ENCODE measurements at places on chromosomes 12 and 14.

DNA sequence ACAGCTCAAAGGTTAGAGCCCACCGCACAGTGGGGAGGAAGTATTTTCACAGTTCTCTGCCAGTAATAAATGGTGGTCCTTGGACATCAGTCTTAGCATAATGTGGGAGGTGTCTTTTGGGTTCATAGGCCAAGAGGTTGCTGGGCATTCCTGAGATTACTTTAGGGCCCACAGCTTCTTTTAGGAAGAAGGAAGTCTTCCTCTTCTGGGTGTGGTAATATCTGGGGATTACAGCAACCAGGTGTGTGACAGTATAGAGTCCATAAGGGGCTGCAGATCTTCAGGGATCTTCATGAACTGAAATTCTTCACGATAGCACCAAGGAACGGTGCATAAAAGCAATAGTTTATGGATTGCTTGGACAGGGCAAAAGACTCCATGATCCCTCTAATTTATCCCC is 56.2 kb upstream of the PTGR2 start:
- no peak for DNase-seq

GRCh38 chr14:33611405-33612196 is 339.3 kb downstream of the EGLN3 start:
- no peak for DNase-seq

- DNase-seq, result no peak
Observed at GRCh38 chr12:6295094-6295811, 15.2 kb upstream of the PLEKHG6 start.

DNA sequence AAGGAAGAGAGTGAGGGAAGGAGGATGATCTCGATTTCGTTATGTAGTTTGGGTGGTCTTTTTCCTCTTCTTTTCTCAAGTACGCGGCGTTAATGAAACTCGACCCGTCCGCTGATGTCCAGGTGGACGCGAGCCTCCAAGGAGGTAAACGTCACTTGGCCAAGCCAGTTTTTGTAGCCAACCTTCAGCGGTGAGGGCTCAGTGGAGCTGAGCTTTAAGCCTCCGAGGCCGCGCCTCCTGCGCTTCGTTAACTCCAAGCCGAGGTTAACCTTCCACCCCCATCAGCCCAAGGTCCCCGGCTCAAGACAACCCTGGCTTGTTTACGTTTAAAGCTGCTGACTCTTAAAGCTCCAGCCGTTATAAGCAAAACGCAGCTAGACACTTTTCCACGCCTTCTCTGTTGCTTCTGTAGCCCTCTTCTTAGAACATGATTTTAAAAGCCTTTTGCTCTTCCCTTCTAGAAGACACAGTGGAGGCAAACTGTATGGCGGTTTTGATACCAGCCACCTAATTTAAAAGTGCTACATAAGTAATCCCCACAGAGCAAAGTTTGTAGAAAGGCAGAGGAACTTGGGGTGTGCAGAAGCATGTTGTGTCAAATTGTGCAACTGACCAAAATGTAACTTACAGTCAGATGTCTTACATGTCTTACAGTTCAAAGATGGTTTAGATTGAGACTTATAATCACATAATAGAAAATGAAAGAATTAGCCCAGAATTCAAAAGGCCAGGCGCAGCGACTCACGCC is 923 bp upstream of the ITPR2 start:
- no peak for DNase-seq

- DNase-seq, result no peak
Observed at GRCh38 chr12:3191450-3191849, 114.3 kb downstream of the TSPAN9 start.

- no peak for DNase-seq
Observed at GRCh38 chr14:101008631-101009336, 105.3 kb upstream of the RTL1 start.

DNA sequence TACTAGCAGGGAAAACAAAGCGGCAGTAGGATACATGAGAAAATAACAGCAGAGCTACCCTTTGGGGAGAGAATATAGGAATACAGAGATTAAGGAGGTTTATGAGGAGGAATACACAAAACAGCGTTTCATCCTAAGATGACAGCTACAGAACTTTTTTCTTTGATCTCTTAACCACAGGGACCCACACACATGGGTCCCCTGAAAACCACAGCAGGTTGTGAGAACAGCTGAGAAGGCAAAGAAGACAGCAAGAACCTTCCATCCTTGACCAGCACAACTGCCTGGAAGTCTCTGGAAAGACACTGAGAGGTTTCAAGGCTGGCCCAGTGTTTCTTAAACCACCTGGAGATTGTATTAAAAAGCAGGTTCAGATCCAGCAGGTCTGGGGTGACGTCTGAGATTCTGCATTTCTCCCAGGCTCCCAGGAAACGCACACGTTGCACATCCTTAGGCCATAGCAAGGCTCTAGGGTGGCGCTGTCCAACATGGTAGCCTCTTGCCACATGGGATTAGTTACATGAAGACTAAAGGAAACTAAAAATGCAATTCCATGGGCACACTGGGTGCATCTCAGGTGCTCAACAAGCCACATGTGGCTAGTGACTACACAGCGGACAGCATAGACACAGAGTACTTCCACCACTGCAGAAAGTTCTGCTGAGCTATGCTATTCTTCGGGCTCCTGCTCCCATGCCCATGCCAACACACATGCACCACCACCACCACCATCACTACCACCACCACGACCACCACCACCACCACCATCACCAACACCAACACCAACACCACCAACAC is 92.3 kb downstream of the FOXN3 start:
- DNase-seq, result no peak

DNA sequence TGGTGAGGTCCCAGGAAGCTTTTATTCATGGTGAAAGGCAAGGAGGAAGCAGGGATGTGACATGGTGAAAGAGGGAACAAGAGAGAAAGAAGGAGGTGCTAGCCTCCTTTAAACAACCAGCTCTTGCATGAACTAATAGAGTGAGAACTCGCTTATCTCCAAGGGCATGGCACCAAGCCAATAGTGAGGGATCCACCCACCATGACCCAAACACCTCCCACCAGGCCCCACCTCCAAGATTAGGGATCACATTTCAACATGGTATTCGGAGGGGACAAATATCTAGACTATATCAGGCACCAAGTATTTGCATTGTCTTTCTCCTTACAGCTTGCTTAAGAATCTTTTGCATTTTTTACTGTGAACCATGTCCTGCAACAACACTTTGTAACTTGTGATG is 91.9 kb upstream of the DHRS4 start:
- DNase-seq, result no peak

GRCh38 chr12:114319422-114319821 is 86.5 kb downstream of the TBX5 start:
- no peak for DNase-seq

DNA sequence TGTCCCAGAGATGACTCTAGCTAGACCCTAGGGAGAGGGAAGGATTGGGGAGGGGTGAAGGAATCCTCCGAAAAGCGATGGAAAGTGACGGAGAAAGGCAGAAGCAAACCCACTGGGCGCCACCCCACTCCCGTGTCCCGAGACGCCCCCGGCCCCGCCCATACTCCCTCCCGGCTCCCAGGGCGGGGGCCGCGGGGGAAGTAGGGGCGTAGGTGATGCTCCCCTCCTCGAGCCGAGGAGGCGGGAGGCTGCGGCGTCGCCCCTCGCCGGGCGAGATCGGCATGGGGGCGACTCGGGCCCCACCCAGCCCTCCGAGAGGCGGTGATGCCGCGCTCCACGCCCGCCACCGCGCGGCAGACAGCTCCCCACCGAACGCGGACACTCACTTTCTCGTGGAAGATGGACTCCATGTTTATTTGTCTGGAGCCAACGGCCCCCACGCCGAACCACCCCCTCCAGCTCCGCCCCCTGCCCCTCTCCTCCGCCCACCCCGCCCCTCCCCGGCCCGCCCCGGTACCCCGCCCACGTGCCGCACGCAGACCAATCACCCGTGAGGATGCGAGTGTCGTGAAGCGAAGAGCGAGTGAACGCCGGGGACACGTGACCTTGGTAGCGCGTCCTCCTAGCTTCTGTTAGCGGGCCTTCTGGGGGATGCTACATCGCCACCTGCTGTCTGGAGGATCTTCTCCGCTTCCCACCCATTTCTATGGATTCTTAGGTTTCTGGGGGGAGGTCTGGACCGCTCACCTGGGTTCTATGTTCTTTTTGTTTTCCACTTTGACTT is at the start of gene ATXN3:
Gene ATXN3 (minus strand): TSS at position 440 of the 784 bp plus-strand sequence. CDS start 30 bp downstream, at position 410.
- DNase-seq, result peak; percentile 86

DNA sequence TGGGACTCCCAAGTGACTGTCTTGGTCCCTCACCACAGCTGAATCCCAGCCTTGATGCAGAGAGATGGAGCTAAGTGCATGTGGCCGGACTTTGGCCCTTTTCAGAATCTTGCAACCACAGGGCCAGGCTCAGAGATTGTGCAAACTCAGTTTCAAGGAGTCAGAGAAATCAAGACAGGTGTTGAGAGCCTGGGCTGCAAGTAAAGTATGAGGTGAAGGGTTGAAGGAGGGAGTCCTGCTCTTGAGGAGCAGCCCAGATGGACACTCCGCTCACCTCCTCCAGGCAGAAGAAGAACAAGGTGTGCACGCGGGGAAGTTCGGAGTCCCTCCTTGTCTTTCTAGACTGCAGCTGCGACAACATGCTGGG is 6.3 kb upstream of the BMP4 start:
- no peak for DNase-seq

GRCh38 chr12:101939856-101940265 is 62.5 kb downstream of the DRAM1 start:
- peak; percentile 17 for DNase-seq

DNA sequence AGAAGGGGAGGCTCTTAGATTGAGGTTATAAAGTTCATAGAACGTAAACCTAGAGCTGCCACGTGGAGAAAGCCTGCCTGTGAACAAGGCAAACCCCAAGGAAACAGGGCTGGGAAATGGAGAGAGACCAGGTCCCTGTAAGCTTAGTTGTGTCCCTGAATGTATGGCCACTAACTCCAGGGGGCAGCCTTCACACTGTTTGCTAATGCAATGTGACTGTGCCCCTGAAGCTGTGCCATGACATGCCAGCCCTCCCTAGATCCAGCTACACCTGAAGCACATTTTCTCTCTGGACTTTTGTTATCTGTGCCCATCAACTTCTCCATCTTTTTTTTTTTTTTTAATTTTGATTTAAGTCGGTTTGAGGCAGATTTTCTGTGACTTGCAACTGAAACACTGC is 60.6 kb upstream of the TMCC3 start:
- DNase-seq, result no peak

DNA sequence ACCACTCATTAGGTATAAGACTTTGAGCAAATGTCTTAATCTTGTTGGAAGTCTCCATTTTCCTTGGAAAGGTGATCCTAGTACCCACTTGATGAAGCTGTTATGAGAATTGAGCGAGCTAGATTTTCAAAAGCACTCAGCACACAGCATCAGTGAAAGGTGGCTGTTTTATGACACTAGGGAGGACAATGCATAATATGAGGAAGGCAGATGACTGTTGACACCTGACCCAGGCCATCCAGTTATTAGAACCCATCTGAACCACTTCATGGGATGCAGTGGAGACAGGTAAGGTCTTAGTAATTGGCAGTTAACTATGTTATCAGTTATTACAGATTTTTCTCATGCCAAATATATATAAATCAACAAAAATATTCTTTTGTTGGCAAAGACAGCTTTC is 369.9 kb upstream of the PDE3A start:
- DNase-seq, result no peak

- no peak for DNase-seq
Observed at GRCh38 chr14:61585598-61586543, 109.4 kb upstream of the HIF1A start.

- no peak for DNase-seq
Observed at GRCh38 chr12:125355614-125356013, 290.4 kb downstream of the AACS start.

GRCh38 chr14:92686900-92687427 is 61.5 kb downstream of the LGMN start:
- peak; percentile 22 for DNase-seq

GRCh38 chr14:51957950-51958349 is 31.4 kb upstream of the RTRAF start:
- DNase-seq, result no peak

- DNase-seq, result no peak
Observed at GRCh38 chr14:67426161-67426560, 14.2 kb upstream of the PLEK2 start.

DNA sequence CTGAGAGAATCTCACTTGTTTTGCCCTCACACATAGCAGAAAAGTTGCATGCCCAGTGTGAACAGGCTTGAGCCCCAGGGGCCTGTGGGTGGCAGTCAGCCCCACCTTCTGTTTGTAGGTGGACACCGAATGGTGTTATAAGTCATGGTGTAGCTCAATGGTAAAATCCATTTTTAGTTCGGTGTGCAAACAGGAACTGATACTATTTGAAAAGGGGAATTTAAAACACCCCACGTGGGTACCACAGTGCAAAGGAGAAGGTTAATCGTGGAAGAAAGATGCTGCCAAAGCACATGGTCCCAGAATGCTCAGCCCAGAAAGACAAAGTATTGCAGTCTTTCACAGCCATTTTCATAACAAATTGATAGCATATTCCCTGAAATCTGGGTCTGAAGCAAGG is 71.8 kb upstream of the GZMB start:
- DNase-seq, result no peak

DNA sequence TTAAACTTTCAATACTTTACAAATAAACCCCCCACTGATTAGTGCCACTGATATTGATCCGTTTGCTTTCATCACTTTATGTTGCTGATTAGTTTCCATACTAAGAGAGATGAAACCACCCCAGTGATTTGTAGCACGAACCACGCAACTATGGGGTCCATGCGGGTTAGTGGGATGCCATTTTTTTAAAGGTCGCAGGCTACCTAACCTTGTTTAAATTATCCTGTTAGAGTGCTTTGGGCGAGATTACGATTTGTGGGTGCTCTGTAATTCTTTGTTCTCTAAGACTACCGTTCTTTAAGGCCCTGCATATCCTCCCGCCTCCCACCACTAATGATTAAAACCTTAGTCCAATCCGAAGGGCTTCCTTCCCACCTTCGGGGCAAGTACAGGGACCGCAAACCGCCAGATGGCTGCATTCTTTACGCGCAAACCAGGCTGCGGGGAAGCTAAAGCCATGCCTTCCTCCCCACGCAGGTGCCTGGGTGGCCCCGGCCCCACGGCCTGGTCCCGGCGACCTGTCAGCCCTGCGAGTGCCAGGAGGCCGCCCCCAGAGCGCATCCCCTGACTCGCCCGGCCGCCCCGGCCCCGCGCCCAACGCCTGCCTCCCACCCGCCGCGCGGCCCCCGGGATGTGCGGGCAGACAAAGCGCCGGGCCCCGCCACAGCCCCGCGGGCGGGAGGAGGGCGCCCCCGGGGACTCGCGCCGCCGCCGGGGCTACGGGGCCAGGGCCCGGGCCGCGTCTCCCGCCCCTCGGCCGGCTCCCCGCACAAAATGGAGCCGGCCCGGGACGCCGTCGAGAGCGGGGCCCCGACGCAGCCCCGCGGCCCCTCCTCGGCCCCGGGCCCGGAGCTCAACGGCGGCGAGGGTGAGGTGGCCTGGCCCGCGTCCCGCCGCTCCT is 759 bp downstream of the NFYB start:
- DNase-seq, result peak; percentile 20

All from stimulated activated CD8-positive, alpha-beta memory T cell treated with anti-CD3 and anti-CD28 coated beads, Interleukin-7, amount 100 ng/mL, for 1 hour (primary cell).